ENCODE measurements at places on chromosomes 11 and 22. TPM values are rescaled to one million over a fixed set of nuclear protein-coding genes. Genes with fewer than 3 reads are reported as not detected.
A peak's percentile ranks its signal among the peaks of the same experiment; 100 is the strongest.

- no peak for DNase-seq
Measured at GRCh38 chr11:77406396-77406795, 67.5 kb downstream of the PAK1 start.

DNA sequence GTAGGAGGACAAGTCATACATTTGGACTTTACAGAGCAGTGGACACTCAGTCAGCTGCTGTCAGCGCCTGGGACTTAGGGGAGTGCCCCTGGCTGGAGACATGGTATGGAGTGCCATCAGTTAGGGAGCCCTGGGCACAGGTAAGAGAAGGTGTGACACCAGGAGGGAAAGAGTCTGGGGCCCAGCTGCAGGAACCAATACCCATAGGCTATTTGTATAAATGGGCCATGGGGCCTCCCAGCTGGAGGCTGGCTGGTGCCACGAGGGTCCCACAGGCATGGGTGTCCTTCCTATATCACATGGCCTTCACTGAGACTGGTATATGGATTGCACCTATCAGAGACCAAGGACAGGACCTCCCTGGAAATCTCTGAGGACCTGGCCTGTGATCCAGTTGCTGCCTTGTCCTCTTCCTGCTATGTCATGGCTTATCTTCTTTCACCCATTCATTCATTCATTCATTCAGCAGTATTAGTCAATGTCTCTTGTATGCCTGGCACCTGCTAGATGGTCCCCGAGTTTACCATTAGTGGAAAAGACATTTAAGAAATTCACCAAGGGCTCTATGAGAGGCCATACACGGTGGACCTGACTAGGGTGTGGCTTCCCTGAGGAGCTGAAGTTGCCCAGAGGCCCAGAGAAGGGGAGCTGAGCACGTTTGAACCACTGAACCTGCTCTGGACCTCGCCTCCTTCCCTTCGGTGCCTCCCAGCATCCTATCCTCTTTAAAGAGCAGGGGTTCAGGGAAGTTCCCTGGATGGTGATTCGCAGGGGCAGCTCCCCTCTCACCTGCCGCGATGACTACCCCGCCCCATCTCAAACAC is 850 bp upstream of the MIF start:
- DNase-seq = no peak

DNA sequence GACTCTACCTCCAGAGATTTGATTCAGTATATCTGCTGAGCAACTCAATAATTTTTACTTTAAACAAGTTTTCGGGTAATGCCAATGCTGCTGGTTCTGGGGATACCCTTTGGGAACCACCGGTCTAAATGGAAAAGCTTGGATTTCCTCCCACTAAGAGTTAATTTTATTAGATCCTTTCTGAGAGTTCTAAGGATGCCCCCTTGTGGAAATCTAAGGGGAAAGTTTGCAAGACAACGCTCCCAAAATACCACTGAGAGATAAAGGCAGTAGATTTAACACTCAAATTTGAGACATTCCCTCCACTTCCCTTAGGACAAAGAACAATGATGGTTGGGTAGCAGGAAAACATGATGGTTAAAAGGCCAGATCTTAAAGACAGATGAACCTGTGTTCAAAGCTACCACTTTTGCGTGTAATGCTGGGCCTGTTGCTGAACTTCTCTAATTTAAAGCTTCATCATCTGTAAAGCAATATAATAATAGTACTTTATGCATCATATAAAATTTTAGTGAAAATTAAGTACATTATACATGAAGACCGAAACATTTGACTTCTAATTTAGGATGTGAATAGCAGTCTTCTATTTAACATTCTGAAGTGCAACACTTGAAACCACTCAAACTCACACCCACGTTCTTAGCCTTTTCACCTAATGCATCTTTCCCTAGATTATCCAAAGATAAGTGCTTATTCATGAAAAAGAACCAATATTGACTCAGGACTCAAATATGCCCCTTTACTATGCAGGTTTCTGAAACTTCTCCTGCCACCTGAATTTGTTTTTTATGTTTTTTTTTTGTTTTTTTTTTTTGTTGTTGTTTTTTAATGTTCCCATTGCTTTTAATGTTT is 110.1 kb upstream of the LUZP2 start:
- DNase-seq = peak; percentile 5

GRCh38 chr11:121659811-121660210 is 207.0 kb upstream of the SORL1-AS1 start:
- DNase-seq = no peak

DNA sequence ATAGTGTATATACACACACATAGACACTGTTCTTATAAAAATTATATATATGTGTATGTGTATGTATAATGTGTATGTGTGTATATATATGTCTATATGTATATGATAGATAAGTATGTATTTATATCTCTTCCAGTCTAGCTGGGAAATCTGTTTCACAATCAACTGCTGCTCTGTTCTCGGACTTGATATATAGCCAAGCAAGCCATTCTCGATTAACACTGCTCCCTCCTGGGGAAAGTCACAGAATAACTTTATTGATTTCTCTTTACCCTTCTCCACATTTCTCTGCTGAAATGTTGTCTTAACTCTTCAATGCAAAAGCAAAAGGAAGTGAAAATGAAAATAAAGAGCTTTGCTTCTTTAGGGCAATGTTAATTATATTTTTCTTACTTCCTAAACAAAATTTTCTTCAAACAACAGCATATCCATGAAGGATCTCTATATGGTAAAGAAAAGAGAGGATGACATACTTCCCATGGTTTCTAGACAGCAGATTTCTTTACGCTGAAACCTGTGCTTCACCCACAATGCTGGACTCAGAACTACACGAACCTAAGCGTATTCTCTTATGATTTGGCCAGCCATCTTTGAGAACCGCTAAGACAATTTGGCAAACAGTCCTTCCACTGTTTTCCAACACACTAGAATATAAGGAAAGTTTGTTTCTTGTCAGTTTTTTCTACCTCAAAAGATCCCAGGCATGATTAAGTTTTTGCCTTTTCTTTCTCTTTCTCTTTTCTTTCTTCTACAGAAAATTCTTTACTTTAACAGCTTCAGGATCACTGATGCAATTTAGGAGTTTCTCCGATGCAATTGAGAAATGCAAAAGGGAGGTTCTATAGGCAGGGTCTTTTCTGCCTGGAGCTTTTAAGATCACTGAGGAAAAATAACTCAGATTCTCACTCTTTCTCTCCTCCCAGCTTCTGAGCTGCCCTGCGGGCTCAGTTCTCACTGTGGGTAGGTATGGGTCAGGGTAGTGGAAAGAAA is 1.9 kb downstream of the BLID start:
- no peak for DNase-seq

DNA sequence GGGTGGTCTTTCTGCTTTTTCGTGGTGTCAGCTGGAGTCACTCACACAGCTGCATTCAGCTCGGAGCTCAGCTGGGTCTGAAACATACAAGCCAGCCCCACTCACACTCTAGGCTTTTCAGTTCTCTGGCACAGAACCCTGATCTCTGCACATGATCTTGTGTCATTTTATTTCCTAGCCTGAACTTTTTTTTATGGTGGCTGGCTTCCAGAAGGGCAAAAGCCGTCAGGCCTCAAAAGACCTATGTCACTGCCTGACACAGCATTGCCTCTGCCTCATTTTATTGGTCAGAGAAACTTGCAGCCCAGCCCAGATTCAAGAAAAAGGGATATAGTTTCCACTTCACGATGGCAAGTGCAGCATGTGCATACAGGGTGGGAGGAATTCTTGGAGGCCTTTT is 117.8 kb downstream of the NTM start:
- DNase-seq = no peak

DNA sequence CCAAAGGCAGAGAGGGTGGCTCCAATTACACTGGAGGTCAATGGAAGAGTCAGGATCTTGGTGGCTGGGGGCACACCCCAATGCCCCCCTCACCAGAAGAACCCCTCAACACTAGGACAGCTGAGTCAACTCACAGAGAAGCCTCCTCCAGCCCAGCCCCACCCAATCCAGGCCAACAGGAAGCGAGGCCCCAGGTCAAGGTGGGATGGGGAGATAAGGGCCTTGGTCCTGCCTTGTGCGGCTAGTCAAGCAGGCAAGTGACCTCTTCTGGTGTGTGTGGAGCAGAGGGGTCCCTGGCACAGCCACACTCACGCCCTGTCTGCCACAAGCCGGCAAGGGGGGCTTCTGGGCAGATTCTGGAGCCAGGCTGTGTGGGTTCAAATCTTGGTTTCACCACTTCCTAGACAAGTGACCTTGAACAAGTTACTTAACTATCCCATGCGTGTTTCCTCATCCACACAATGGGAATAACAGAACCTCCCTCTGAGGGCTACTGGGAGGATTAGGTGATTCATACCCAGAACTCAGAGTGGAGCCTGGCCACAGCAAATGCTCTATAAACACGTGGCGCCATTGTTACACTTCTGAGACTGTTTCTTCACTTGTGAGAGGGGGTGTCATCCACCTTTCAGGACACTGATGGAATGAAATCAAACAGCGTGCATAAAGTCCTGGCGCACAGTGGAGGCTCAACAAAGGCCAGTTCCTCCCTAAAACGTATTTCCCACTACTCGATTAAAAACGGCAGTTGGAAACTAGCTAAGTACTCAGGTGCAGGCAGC is 3.2 kb downstream of the TTLL12 start:
- DNase-seq = peak; percentile 60

GRCh38 chr11:57287884-57288283 is 36.9 kb downstream of the TNKS1BP1 start:
- DNase-seq = no peak

DNA sequence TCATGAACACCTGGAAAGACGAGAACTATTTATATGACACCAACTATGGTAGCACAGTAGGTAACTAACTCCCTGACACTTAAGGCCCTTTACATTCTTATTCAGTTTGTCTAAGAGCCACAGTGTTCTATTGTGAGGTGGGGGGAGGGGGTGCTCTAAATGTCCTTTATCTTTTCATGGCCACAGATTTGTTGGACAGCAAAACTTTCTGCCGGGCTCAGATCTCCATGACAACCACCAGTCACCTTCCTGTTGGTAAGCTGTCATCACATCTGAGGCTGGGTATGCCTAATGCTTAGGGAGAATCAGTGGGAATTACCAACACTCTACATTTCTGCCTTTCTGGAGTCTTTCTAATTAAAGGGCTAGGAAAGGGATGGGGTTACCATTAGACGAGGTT is 30.7 kb downstream of the EHF start:
- no peak for DNase-seq

DNA sequence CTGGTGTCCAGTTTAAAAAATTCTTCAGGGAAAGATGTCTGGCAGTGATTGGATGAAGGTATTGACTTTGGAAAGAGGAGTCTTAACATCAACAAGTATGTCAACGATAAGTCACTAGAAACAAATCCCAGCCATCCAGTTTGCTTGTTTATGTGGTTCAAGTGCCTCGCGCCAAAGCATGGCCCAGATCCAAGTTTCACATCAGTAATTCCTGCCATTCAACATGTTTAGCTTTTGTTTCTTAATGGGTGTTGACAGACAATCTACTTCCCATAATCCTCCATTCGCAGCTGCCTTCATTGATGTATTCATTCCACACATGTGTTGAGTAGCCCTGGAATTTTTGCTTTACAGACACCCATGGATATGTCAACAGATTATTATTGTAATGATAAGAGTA is 77.8 kb downstream of the UBASH3B start:
- DNase-seq = no peak

DNA sequence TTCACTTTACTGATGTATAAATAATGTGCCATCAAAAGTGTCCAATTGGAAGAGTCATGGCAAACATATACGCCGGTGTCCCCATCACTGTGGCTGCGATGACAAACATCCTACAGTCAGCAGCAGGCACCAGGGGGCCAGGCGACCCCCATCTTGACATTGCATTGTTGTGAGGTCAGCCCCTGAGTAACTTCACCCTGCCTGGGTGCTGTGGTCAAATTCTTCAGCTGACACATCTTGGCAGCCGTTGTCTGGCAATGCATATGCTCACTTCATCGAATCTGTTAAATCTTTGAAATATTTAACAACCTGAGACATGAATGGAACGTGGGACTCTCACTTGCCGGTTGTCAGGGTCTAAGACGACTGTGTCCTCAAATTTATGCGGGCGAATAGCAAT is 430.9 kb downstream of the BRD1 start:
- no peak for DNase-seq

- peak; percentile 26 for DNase-seq
Measured at GRCh38 chr11:73750228-73750627, 10.6 kb downstream of the RAB6A start.

DNA sequence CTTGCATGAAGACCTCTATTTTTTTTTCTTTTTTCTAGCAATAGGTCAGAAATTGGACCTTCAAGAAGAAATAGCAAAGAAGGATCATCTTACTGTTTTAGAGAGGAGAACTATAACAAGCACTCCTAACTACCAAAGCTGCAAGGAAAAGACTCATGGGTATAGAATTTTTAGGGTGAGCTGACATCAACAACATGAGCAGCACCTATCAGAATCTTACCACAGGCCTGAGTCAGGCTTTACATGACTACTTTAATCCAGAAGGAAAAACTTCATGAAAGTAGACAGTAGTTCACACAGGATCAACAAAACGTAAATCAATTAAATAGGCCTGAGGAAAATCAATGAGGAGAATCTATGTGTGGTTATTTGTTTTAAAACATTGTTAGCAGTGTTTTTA is 130.5 kb downstream of the FAM76B start:
- no peak for DNase-seq

GRCh38 chr22:17243524-17243923 is 24.3 kb upstream of the ADA2 start:
- DNase-seq = peak; percentile 28

GRCh38 chr22:43944670-43945430 is 10.4 kb upstream of the SAMM50 start:
- no peak for DNase-seq

DNA sequence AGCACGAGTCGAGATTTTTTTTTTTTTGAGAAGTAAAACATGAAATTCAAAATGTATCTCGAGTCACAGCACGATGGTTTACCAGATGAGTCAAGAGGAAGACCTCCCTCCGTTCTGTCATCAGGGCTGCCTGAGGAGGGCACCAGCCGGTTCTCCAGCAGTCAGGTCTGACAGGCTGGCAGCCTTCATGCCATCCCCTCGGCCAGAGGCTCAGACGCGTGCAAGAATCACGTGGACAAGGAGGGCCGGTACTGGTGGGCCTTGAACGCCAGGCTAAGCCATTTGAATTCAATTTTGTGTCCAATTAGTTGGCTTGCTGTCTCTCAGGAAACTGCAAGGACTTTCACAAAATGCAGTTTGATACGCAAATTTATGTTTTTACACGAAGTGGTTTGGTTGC is 1412.2 kb downstream of the BRD1 start:
- DNase-seq = no peak

- no peak for DNase-seq
Measured at GRCh38 chr11:63916837-63917691, at the start of gene RCOR2. RCOR2 (minus strand) TSS chr11:63917164; CDS start chr11:63916456, 708 bp downstream.

GRCh38 chr11:5557751-5558150 is 9.4 kb upstream of the OR52H1 start:
- no peak for DNase-seq

- no peak for DNase-seq
Measured at GRCh38 chr22:36741204-36741793, 34.6 kb downstream of the IFT27 start.

- DNase-seq = no peak
Measured at GRCh38 chr11:73155102-73155501, 13.0 kb upstream of the FCHSD2 start.

- no peak for DNase-seq
Measured at GRCh38 chr22:29096736-29097669, 24.2 kb downstream of the KREMEN1 start.

The YPEL4 gene
- 3.5 TPM for total RNA-seq

The OR2AG2 gene
- total RNA-seq = 1.6 TPM

The CAPRIN1 gene
- total RNA-seq = 145 TPM

The CREB3L1 gene
- under 0.01 TPM for total RNA-seq

The FOXR1 gene
- total RNA-seq = not detected

The DDX25 gene
- 0.54 TPM for total RNA-seq

The CYB5R2 gene
- not detected for total RNA-seq

The FJX1 gene
- 0.54 TPM for total RNA-seq

The MMP8 gene
- 1.3 TPM for total RNA-seq

The PPME1 gene
- total RNA-seq = 22.6 TPM

The TUB gene
- total RNA-seq = 2.2 TPM

The C11orf52 gene
- not detected for total RNA-seq

The GSTT2B gene
- 0.54 TPM for total RNA-seq
